Mesothelial cell of epicardium (in vitro differentiated cells): ENCODE measurements at places on chromosomes 1 and 21. TPM values are rescaled to one million over a fixed set of nuclear protein-coding genes. Genes with fewer than 3 reads are reported as not detected.

The MOV10 gene
- 145 to 163 TPM (median 154 TPM) in 3 replicates for total RNA-seq

GRCh38 chr1:198780376-198780775 lies 141.5 kb downstream of the PTPRC start:
- no peak for DNase-seq

GRCh38 chr1:155254714-155255242 lies 505 bp downstream of the ENTREP3 start:
- DNase-seq, result no peak

GRCh38 chr1:111275780-111276433 lies 14.7 kb upstream of the CHIA start:
- no peak for DNase-seq

DNA sequence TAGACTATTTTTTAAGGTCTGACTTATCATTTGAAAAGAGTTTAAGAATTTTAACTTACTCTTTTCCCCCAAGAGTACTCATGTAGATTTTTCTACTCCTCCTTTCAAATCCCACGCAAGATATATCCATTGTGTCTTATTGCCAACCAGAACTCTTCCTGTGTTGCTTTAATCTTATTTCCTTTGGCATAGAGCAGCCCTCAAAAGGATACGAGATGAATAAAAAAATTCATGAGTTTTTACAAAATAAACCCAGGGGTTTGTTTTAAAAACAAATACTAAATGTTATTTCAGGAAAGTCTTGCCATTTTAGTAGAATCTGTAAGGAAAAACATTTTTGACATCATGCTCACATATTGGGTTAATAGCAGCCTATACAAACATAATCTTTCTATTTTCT lies 543.2 kb upstream of the CXADR start:
- no peak for DNase-seq
